ENCODE measurements at places on chromosomes 5 and 9. TPM values are rescaled to one million over a fixed set of nuclear protein-coding genes. Genes with fewer than 3 reads are reported as not detected.

IL33 gene
- 0.03 TPM for polyA plus RNA-seq

GRCh38 chr5:166058660-166059059 lies 2232.8 kb upstream of the WWC1 start:
- DNase-seq: no peak
- no peak overlapping the region for H3K27ac ChIP-seq
- no peak overlapping the region for H3K4me3 ChIP-seq
- H3K36me3 ChIP-seq: no peaks in the 10 kb centered on the region

- H3K27ac ChIP-seq: no peak overlapping the region
- H3K4me3 ChIP-seq: no peak overlapping the region
- no peak for DNase-seq
- H3K36me3 ChIP-seq: no peaks in the 10 kb centered on the region
Measured at GRCh38 chr9:3906437-3907213, 380.8 kb upstream of the RFX3 start.

DNA sequence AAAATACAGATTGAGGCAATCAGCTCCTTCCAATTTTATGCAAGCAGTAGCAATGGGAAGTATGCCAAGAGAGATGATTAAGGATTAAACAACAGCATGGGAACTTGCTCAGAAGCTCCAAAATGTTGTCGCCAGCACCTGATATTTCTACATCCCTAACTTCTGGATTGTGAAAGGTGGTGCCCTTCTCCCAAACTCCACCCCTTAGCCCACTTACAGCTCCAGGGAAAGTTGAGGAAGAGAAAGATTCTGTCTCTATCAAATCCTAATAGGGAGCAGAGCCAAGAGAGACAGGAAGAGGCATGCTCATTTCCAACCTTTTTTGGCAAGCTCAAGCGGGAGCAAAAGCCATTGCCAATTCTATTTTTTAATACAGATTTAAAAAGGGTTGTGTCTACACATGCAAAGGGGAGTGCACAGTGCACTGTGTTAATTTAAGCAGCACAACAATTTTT lies 92.4 kb upstream of the NR3C1 start:
- H3K27me3 ChIP-seq: no peaks in the 10 kb centered on the region
- H3K4me3 ChIP-seq: no peak overlapping the region
- H3K4me1 ChIP-seq: peaks cover 63% of the 10 kb centered on the region
- no peak for DNase-seq
- H3K27ac ChIP-seq: no peak overlapping the region

- no peak overlapping the region for H3K27ac ChIP-seq
- H3K36me3 ChIP-seq: no peaks in the 10 kb centered on the region
- H3K27me3 ChIP-seq: no peaks in the 10 kb centered on the region
- no peak for DNase-seq
Measured at GRCh38 chr5:165228184-165228583, 1722.8 kb downstream of the MAT2B start.

DNA sequence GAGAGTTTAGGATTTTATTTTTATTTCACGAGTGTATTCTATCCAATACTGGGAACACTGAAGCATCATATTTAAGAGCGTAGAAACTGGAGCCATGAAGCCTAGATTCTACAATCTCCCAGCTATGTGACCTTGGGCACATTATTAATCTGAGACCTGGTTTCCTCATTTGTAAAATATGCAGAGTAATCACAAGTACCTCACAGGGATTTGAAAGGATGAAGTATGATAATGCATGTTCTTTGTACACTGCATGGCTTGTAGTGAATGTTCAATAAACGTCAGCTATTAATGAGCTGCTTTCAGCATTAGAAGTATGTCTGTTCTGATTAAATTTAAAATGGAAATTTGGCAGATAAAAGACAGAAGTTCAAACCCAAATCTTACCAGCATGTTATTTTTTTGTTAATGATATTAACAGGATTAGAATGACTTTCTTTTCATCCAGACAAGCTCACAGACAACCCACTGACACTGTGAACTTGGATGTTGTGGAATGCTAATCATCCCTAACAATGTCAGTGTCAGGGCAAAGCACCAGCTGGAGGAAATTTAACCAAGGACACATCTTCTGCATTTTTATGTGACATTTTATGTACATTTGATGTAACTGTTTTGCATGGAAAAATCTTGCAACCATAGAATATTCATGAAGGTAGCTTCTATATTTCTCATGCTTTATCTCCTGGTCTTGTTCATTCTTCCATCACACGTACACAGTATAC lies 27.1 kb upstream of the CTXN3 start:
- H3K36me3 ChIP-seq: no peaks in the 10 kb centered on the region
- H3K4me3 ChIP-seq: no peak overlapping the region
- DNase-seq: no peak
- no peaks in the 10 kb centered on the region for H3K27me3 ChIP-seq
- no peak overlapping the region for H3K27ac ChIP-seq

- peaks cover 41% of the 10 kb centered on the region for H3K4me1 ChIP-seq
- no peak for DNase-seq
- H3K36me3 ChIP-seq: no peaks in the 10 kb centered on the region
- H3K4me3 ChIP-seq: no peak overlapping the region
- H3K27me3 ChIP-seq: no peaks in the 10 kb centered on the region
- H3K27ac ChIP-seq: peak overlapping the region; percentile 58
Measured at GRCh38 chr5:16809010-16809394, 127.1 kb downstream of the MYO10 start.

GRCh38 chr5:42587096-42587723 lies 164.0 kb downstream of the GHR start:
- H3K4me3 ChIP-seq: no peak overlapping the region
- no peak for DNase-seq
- no peaks in the 10 kb centered on the region for H3K27me3 ChIP-seq
- no peak overlapping the region for H3K27ac ChIP-seq
- no peaks in the 10 kb centered on the region for H3K4me1 ChIP-seq
- no peaks in the 10 kb centered on the region for H3K36me3 ChIP-seq

- H3K4me1 ChIP-seq: peaks cover 13% of the 10 kb centered on the region
- DNase-seq: no peak
- H3K4me3 ChIP-seq: no peak overlapping the region
Measured at GRCh38 chr5:31217446-31217845, 24.0 kb downstream of the CDH6 start.
